ENCODE measurements at places on chromosomes 1 and 21.

DNA sequence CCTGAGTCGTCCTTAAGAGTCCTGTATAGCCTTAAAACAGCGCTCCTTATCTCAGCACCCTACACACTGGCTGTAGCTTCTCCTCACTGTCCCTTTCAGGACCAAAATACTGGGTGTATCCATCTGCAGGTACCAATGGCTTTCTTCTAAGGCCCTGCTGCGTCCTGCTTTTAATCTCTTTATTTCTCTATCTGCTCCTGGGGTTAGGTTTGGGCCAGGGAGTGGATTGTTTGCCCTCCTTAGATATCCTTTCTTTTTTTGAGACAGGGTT lies 12.1 kb downstream of the IL6R start:
- DNase-seq = no peak

GRCh38 chr1:116313776-116314175 lies 59.3 kb upstream of the ATP1A1 start:
- DNase-seq = no peak

DNA sequence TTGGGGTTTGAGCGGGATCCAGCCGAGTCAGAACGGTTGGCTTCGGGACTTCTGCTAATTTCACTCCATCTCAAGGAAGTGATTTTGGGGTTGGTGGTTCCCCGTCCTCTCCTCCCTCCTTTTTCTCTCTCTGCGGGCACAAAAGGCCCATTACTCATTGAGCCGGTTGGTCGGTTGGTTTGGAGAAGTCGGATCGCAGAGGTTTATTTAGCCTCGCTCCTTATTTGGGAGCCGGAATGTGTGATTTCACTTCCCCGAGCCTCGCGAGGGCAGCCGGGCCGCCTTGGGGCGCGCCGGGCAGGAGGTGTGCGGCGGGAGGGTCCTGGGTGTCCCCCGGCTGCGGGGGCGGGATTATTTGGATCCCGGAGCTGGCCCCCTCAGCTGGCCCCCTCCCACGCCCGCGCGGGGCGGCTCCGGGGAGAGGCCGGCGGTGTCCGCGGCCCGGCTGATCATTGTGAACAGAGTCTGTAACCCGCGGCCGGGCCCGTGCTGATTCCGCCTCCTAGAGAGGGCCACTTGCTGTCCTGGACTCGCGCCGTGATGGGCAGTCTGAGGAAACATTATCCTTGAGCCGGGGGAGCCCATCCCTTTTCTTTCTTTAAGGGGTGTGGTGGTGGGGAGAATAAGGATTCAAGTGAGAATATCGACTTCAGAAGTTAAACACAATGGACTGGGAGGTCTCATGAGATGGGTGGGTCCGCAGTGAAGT lies 1.2 kb downstream of the MAPKAPK2 start:
- no peak for DNase-seq

DNA sequence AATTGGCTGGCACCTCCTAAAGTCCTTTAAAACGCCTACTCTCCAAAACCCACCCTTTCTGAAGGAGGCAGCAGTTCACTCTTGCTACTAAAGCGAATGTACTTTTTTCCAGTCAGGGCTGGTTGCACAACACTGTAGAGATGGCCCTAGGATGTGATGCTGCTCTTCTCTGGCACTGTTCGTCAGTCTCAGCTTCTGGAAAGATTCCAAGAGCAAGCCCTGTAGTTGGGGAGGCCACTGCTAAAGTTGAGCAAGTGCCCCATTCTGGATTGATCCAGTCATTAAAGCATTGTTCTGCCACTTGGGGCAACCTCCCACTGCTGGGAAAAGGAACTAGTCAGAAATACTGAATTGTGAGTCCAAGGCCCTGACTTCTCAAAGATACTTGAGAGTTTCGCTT lies 28.5 kb upstream of the KCNQ4 start:
- no peak for DNase-seq

DNA sequence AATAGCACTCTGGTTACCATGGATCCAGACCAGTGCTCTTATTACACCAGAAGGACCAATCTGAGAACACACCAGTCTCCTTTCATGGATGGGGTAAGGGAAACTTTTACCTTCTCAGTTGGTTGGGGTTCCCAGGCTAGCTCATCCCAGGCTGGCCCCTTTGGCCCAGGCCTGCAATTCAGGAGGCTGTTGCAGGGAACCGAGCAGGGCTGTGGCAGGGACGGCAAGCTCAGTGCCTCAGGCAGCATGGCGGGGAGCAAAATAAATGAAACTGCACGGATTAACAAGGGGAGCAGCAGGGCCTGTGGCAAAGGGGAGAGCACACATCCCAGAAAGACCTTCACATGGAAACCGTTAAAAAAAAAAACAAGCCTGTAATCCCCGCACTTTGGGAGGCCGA lies 57.0 kb downstream of the DMRTB1 start:
- DNase-seq = no peak

DNA sequence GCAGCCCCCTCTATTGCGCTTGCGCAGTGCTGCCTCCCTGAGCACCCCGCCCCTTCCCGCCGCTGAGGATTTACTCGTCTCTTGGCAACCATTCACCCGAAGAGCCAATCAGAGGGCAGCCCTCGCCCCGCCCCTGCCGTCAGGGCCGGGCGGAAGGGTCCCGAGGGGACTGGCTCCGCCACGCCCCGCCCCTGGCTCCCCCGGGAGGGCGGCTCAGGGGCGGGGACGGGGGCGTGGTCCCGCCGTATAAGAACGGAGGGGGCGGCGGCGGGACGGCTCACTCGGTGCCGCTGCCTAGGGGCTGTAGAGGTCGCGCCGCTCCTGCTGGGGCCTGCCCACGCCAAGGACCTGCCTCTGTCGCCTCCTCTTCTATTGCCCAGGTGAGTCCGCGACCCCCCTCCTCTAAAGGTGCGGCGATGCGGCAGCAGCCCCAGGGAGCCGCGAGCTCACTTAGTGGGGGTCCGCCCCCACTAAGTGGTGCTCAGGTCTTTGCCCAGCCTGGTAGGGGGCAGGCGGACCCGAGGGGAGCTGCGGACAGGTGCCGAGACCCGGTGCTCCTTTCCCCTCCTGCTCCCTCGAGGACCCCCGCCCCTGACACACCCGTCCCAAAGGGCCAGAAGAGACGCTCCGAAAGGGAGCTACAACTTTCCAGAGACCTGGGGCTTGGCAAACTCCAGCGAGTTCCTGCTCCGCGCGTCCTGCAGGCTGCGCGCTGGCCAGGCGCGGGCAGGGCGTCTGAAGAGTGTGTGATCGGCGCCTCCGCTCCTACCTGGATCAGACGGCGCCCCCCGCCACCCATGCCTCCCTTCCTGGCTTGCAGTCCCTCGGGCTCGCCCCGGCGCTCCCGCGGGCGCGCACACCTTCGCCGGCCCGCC lies at the start of gene TENT5C:
TENT5C (plus strand) TSS at position 275 of the 875 bp plus-strand sequence. CDS start 16,821 bp downstream, outside the sequence.
- DNase-seq = peak; percentile 82

DNA sequence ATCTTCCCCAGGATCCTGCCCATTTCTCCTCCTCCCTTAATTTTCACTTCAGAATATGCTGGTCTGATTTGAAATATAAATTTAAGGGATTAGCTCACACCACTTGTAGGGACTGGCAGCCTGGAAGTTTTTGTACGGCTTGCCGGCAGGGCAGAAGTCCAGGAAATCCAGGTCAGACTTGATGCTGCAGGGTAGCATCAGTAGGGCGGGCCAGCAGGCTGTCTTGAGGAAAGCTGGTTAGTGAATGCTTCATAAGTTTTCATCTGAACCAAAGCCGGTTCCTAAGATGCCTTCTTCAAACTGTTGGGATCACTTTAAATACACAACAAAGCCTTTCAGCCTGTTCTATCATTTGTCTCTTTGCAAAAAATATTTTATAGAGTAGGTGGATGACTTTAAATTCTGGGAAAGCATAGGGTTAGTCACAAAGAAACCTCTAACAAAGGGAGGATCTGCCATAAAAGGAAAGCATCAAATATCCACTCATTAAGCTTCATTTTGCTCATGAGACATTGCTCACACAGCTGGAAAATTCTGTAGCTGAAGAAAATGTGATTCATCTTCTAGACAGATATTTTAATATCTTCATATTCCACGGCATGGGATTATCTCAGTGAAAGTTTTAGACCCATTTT lies 90.7 kb upstream of the GFI1 start:
- no peak for DNase-seq

- DNase-seq = no peak
Observed at GRCh38 chr1:58786184-58786926, 2.5 kb upstream of the JUN start.

DNA sequence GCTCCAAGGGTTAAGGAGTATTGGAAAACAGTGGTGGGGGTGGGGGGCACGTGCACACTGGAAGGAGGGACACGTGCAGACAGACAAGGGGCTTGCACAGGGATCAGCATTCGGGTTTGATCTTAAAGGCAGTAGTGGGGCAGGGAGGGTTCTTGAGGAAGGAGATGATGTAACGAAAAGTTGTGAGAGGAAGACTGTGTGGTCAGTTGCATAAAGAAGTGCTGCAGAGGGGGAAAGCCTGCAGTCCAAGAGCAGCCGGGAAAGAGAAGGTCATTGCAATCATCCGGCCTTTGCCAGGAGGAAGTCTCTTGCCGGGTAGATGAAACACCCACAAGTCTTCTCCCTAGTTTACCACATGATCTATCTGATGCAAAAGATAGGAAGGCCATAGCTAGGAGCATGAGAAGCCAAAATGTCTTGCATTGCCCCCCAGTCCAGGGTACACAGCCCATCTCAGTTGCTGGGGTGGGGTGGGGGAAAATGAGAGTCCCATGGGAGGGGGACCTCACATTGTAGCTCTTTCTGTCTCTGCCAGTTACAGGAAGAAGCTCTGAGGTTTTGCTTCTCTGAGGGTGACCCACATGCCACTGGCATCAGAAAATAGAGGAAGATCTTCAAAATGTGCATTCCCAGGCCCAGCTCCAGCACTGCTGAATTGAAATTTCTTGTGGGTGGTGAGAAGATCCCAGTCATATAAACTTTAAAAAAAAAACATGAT lies 202.5 kb upstream of the RAB4A start:
- DNase-seq = no peak

DNA sequence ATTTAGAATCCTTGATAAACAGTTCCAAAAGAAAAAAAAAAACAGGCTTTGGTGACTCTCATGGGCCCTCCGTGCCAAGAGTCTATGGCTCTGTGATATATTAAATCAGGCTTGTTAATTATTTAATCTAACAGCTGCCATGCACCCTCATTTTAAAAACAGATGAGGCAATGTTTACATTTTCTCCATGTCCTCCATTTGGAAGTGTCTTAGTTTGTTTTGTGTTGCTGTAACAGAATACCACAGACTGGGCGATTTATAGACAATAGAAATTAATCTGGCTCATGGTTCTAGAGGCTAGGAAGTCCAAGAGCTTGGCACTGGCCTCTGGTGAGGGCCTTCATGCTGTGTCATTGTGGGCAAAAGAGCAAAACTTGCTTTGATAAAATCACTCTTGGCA lies 58.0 kb downstream of the B3GALT5 start:
- DNase-seq = no peak

DNA sequence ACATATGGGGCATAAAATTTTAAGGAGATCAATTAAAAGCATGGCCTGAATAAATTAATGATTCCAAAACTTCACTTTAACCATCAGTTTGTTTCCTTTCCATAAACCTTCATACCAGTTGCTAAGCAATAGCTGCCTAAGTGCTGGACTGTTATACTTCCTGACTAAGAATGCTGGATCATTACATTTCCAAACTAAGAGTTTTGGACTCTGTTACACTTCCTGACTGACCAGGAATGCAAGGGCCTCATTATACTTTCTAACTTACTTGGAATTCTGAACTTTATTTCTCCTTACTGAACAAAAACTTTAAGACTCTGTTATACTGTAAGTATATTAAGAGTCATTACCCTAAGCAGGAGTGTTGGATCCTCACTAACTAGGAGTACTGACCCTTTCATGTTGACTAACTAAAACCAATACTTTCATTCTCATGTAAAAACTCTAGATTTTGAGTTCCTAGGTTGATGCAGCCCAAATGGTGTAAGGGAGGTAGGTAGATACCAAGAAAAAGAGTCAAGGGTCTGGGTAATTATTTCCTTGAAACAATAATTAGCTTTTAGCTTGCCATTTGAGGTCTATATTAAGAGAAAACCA lies 118.2 kb downstream of the FAF1 start:
- peak; percentile 1 for DNase-seq

DNA sequence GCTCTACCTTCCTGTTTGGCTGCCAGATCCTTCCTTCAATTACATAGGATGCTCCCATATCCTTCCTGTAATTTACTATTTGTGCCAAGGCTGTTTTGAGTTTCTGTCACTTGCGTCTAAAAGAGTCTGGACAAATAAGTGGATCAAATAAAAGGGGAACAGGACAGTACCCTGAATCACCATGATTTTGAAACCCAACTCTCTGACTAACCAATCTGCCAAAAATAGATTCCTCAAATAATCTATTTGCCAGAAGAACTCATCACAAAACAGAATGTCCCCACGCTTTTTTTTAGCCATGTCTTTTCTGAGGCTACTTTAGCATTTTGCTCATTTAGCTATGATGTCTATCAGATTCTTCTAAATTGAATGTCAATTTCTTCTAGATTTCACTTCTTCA lies 392.6 kb downstream of the NTNG1 start:
- DNase-seq = no peak

- DNase-seq = no peak
Observed at GRCh38 chr1:227734546-227734855, 601 bp downstream of the JMJD4 start.

GRCh38 chr1:19166066-19166465 lies 44.0 kb downstream of the UBR4 start:
- no peak for DNase-seq

DNA sequence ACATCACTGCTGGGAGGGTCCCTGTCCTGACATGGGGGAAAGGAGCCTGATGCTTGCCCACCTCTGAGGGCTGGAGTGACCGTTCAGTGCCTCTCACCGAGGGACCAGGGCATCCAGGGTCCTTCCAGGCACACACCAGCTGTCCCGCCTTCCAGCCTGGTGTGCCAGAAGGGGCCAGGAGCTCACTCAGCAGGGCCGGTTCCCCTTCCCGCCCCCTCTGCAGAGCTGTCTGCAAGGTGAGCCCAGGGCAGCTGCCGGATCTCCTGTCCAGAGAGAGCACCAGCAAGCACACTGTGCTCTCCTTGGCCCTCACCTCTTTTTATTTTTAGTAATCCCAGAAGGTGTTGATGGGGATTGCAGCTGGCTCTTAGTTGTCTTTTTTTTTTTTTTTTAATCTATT lies 16.9 kb downstream of the H6PD start:
- DNase-seq = no peak

- no peak for DNase-seq
Observed at GRCh38 chr21:39400173-39400572, 45.4 kb downstream of the LCA5L start.

- DNase-seq = no peak
Observed at GRCh38 chr1:154871374-154871773, 1.3 kb upstream of the KCNN3 start.

DNA sequence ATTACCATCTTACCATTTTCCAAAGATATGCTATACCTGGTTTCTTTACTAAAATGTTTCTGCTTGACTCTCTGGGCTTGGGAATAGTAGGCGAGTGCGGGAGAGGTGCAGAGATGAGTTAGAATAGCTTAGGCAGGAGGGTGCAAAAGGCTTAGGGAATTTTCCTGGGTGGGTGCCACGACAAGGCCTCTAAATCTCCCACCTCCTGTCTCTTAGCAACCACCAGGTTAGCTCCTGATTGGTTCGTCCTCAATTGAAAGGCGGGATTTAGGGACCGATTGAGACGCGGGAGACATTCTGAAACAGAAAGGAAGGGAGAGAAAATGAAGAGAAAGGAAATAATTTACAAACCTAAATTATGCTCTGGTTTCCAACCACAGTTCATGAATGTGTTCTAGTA lies 3.1 kb downstream of the ACKR1 start:
- DNase-seq = no peak

GRCh38 chr1:54276617-54277450 lies 76.9 kb downstream of the MRPL37 start:
- no peak for DNase-seq
